ENCODE measurements at places on chromosomes 3 and 15.

DNA sequence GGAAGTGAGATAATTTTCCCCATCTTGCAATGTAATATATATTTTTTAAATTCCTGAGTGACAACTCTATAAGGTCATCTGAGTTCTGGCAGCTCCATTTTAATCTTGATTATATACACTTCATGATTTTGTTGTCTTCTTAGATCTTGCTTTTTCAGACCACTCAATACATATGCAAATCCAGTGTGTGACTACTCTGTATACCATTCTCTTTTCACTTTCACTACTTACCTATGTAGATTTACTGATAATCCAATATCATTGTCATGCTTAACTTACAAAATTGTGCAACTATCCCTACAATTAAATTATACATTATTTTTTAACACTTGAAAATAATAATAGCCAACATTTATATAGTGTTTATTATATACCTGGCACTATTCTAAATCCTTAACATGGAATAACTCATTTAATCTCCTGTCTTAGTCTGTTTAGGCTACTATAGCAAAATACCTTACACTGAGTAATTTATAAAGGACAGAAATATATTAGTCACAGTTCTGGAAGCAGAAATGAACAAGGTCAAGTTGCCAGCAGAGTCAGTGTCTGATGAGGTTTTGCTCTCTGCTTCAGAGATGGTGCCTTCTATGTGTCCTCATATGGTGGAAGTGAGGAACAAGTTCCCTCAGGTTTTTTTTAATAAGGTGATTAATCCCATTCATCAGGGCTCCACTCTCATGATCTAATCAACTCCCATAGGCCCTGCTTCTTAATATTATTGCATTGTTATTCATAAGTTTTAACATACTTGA lies 338.5 kb downstream of the TUSC7 start:
- no peak for DNase-seq

GRCh38 chr15:98740295-98740694 lies 92.0 kb downstream of the IGF1R start:
- DNase-seq: no peak

GRCh38 chr3:14305324-14305723 lies 97.1 kb upstream of the SLC6A6 start:
- DNase-seq: no peak

GRCh38 chr3:8730656-8731055 lies 2.9 kb upstream of the CAV3 start:
- no peak for DNase-seq

- DNase-seq: no peak
These were observed 22.6 kb upstream of the UMPS start for GRCh38 chr3:124707656-124708062.

DNA sequence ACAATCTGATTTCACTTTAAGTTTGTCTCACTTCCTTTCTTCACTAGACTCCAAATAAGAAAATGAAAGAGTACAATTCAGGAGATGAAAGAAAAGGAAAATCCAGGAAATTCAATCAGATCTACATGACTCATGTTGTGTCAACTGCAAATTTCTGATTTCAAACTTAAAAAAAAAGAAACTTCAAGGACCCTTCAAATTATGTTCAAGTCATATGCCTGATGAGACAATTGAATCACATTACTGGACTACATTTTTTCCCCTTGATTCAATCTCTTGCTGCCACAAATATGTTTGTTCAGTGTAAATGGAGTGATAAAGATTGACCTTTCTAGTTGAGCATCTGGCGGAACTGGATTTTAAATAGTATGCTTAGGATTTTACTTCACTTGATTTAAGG lies 37.4 kb downstream of the FRMD5 start:
- DNase-seq: no peak

DNA sequence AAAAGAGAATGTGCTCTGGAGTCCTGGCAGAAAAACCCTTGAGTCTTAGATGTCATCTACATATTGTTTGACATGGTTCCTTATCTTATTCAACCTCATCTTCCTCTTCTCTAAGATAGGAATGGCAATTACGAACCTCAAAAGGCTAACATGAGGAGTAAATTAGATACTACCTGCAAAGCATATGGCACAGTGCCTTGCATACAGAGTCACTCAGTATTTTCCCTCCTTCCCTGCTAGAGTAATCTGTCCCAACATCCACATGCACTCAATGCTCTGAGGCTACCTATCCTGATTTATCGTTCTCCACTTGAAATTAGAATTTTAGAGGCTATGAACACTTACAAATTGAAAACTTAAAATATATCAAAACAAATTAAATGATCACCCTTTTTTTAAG lies 386.7 kb downstream of the RSL24D1 start:
- DNase-seq: no peak

DNA sequence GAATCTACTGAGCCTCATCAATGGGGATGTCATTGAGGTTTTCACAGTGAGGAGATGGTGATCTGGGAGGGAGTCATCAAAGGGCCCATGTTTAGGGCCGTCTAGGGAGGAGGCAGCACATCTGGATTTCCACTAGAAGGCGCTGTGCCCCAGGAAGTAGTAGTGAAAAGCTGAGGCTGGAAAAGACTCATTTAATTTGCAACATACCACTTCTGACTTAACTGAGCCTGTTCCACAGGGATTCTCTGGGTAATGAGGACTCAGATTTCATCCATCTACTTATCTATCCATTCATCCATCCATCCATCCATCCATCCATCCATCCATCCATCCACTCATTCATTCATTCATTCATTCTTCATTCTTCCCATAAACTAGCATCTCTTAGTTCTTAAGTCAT lies 17.4 kb upstream of the SHF start:
- DNase-seq: peak; percentile 22

GRCh38 chr3:67509471-67510075 lies 144.8 kb downstream of the SUCLG2 start:
- no peak for DNase-seq

DNA sequence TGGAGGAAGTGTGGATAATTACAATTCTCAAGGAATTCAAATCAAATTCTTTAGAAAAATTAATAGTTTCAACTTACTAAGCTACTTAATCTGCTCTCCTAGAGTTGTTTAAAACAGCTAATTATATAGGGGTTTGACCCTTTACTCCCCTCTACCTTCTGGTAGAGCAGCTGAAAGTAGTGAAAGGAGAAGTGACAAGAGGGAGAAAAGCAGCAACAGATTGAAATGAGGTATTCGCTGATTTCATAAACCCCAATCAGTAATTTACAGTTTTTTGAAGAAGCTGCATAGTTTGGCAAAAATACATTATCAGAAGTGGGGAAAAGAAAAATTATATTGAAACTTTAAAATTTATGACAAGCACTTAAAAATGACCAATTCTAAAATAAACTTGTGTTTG lies 52.8 kb downstream of the ZMAT3 start:
- DNase-seq: no peak

DNA sequence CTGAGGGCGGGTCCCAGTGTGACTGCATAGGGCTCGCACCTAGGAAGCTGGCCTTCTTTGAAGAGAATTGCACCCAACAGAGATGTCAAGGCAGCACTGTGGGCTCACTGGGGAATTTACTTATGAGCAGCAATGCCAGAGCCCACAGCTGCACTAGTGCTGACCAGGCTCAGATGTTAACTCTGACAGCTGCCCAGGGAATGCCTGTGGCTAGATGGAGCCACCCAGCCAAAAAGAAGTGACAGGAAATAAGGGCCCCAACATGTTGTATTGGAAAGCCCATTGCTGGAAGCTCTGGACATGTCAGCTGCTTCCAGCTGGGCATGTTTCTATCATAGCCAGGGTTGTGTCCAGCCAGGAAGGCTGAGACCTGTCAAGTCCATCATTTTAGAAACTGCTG lies 90.9 kb upstream of the ZNF280D start:
- DNase-seq: no peak

- no peak for DNase-seq
These were observed 3.8 kb downstream of the CHAC1 start for GRCh38 chr15:40957041-40957555.

DNA sequence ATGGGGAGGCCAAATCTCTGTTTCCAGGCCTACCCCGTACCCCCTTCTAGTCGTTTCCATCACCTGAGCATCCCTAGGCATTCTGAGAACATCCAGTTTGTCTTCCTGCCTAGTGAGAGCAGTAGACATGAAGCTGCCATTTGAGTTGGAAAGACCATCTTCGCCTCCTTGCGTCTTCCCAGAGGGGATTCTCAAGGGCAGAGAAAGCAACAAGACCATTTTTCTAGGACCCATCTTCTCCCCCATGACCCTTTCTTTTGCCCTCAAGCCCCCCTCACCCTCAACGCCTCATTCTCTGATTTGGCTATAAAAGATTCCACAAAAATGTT lies 148.7 kb upstream of the BHLHE40 start:
- DNase-seq: no peak

GRCh38 chr3:103421460-103421859 lies 986.6 kb downstream of the ZPLD1 start:
- no peak for DNase-seq

DNA sequence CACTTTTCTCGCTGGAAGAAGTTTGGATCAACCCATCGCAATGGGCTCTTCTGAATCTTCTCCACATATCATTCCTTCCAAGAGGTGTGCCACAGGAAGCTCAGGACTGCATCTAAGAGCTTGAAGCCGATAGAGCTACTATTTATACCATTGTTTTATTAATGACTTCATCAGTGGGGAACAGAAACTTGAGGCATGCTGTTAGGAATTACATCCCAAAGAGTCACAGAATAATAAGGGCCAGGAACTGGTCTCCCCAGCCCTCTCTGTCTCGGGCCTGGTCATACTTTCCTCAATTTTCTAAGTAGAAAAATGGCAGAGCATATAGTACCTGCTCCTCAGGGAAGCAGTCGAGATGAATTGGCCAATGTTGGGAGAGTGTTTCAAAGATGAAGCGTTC lies 16.9 kb upstream of the C15orf61 start:
- no peak for DNase-seq

DNA sequence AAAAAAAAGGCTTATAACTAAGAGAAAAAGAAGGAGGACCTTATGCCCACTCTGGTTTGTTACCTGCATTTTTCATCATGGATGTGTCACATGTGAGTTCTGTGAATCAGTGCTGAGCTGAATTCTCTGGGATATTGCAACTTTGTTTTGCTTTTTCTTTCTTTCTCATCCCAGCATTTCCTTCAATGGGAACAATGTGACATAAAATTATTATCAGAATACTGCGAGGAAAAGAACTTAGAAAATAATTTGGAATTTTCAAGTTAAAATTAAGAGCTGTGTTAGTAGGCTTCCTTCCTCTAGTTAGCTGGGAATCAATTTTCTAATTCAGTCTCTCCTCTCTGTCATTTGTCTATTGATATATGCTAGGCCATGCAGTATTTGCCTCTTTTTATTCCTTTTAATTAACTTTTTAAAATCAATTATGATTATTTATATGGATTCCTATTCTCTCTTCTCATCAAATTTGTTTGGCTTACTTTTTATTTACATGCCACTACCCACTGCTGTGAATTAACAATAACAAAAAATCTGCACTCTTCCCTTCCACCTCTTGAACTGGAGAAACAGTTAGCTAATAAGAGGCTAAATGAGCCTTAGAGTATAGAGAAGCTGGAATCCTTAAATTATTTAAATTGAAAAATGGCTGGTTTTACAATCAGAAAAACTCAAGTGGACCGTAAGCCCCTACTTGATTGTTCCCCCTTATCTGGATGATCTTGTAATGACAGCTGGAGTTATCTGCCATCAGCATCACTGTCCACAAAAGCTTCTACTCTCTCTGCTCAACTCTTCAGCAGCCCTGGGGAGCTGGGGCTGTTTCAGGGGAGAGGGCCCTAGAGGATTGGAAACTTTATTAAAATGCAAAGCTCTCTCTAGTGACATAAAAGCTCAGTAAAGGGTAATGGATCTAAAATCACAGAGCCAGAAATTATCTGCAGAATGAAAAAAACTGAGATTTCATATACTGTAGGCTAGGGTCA lies 95.3 kb upstream of the SOX2 start:
- no peak for DNase-seq

DNA sequence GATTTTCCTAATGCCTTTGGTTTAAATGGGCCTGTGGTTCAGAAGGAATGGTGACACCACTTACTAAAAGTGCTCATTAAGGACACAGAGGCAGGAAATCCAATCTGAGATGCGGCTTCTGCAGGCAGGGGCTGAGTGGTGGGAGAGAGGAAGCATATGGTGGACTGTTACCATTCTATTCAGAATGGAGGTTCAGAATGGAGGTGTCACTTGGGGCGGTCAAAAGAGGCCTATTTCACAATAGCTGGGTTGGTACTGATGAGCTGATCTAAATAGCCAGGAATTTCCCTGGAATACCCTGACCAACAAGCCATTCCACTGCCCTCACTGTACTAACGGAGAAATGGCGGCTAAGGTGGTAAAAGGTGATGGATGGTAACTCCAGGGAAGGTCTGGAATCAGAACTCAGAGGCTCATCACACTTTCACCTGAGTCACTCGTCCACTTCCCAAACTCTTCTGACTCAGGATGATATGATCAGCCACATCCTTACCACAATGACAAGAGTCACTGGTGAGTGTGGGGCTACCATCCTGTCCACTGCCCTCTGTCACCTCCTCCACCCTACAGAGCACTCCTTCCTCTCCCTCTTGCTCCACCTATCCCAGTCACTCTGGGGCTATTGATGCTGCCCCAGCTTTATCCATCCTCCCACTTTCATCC lies 15.7 kb downstream of the RFT1 start:
- DNase-seq: no peak

DNA sequence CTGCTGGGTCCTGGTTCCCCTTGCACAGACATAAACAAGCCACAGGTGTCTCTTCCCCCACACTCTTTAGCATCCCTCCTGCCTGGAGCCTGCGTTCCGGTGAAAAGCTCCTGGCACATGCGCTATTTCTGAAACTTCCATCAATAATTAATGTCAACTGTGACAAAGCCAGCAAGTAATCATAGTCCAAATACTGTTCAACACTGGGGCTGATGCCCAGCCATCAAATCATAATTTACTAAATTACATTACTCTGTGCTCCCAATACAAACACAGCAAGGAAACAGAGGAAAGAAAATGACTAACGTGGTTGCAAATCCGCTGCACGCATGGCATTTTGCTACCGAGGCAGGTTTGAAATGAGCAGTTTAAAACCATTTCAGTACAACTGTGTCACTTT lies 294.7 kb downstream of the ERC2 start:
- DNase-seq: no peak

DNA sequence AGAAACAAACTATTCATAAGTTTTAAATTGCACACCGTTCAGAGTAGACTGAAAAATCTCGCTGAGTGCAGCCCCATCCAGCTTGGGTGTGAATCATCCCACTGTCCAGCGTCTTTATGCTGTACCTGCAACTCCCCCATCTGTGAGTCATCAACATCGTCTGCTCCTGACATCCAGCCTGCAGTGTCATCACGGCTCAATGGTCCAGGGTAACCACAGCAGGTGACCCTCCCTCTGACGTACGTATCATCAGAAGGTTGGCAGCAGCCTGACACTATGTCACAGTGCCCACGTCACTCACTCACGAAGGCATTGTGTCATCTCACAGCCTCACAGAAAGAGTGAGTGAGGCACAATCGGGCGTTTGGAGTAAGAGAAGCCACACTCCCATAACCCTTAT lies 65.2 kb downstream of the TPRA1 start:
- DNase-seq: no peak
